GDM1 (cell line): ENCODE measurements at places on chromosomes 12 and 14.

DNA sequence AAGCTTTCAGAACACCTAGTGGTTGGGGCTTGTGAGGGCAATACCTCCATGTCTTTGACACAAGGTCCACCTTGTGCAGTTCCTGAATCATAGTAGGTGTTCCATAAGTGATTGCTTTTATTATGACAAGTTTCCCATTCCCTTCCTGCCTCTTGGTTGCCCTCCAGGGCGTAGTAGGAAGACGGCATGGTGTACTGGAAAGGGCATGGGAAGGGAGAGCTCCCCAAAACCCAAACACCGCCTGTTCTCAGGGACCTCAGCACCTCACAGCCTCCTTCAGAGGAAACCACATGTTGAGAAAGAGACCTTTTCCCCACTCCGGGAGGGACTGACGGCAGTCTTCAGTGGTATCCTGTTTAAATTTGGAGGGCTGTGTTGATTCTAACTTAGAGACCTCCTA is 21.1 kb downstream of the EVL start:
- no peak for DNase-seq

- DNase-seq, result no peak
These were observed 29.3 kb upstream of the EMP1 start for GRCh38 chr12:13167226-13167625.

DNA sequence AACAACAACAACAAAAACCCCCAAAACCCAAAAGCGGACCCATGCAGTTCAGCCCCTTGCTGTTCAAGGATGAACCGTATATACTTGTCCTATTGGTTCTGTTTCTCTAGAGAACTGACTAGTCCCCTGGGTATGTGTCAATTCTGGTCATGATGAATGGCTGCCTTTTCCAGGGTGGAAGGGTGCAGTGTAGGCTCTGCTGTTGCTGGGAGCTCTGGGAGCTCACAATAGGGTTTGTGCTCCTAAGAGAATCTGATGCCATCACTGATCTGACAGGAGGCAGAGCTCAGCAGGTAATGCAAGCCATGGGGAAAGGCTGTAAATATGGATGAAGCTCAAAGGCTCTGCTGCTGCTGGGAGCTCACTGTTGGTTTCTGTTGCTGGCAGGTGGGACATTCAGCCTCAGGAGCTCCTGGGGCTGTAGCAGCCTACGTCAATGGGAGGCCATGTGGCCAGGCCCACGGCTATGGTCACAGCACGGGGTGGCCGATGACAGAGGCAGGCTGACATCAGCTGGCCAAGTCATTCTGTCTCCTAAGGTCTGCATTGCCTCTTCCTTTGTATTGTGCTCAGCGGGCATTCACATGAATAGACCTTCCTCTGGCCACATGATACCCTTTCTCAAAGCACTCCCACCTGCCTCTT is 37.9 kb downstream of the DLK1 start:
- no peak for DNase-seq

DNA sequence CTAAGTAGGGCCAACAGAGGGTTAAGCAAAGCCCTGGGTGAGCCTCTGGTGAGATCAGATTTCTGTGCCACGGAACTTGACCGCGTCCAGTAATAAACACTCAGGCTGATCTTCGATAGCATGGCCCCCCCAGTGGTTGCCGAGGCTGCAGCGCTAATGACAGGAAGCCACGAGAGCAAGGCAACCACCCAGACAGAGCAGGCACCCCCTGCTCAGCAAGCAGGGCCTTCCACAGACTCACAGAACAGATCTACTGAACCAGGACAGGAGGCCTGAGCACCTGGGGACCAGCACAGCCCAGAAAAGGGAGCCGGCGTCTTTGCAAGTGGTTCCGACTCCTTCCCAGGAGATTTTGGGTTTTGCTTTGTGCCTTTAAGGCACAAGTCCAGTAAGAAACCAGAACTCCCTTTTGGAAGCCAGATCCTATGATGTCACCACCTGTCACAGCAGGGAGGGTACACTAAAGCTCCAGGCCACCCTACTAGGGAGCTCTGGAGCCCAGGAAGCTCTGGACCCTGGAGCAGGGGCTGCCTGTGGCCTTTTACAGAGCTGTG is 42.3 kb downstream of the BCL11B start:
- no peak for DNase-seq

DNA sequence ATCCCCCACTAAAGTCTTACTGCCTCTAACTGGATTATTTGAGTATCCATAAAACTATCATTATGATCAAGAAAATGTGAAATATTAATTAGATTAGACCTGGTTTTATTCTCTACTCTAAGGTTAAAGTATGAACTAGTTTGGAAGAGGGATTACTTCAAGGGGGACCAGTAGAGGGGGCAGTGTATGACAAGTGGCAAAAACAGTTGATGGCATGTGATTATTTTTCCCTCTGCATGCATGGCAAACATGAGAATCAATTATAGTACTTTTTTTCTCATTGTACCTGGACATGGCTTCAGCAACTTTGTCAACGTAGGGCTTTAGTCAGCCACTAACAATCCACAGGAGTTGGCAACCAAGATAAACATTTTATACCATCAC is 145.0 kb upstream of the SLC38A2 start:
- no peak for DNase-seq

DNA sequence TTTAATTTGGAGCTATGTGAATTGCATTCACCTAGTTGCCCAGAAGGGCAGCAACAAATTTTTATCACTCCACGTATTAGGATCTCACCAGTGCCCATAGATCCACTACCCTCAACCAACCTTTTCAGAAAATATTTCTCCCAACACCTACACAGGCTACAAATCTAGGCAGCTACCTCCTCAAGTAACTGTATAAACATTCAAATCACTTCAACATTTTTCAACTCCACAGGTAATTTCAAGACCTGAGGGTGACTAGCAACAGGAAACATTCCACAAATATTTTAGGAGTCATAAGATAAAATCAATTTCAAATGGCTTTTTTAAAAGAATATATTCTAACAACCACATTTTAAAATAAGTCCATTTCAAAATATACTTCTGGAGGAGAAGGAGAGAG is 12.9 kb downstream of the PHLDA1 start:
- DNase-seq, result no peak

DNA sequence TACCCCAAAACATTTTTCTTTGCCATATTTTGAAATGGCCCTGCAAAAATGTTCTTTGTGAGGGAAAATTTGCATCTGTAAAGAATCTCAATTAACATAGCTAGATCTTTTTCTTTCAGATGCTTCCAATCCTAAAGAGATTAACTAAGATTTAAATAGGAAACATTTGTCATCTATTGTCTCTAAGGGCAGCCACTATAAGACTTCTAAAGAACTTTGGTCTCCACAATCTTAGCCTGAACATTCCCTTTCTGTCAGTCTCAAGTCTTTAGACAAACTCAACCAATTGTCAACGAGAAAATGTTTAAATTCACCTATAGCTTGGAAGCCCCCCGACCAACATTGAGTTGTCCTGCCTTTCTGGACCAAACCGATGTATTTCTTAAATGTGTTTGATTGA is 71.1 kb upstream of the RASSF8 start:
- DNase-seq, result no peak

DNA sequence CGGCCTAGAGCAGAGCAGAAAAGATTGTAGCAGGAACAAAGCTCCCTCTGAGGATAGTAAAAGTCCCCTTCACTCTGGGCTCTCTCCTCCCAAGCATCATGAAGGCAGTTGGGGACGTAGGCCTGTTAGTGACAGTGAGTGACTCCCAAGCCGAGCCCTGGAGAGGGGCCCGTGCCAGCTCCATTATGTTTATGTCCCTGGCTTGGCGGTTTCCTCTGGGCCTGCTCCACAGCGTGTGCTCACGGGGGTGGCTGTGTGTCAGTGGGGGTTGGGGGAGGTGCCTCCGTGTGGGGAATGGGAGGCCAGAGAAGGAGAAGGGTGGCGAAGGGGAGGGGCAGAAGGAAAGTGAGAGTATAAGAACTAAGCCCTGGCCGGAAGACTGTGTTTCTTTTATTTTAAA is 170.0 kb upstream of the VASH1 start:
- DNase-seq, result no peak

DNA sequence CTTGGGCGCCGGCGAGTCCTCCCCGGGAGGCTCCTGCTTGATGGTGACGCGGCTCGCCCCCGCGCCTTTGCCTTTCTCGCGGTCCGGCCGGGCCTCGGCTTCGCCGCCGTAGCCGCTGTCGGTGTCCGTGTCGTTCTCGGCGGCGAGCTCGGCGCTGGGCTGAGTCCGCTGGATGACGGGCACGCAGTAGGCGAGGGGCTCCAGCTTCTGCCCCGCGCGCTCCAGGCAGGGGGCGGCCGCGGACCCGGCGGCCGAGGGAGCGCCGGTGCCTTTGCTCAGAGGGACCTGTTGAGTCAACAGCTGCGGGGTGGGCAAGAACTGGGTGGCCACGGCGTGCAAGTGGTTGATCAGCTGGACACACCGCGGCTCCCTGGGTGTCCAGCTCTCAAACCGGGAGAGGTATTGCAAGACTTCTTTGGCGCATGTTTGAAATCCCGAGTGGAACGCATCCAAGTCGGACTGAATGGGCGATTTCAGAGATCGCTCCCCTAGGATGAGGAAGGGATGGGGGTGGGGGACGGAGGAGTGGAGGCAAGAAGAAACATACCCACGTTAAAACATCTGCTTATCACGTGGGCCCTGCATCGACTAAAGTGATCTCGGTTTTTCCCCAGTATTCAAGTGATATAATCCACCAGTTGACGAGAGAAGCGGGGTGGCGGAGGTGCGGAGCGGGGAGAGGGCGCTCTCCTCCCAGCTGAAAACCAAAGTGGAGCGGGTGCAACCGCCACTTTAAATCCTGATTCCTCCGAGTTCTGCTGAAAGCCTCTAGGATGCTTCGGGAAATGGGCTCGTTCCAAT is 2.0 kb downstream of the BHLHE41 start:
- peak; percentile 28 for DNase-seq

DNA sequence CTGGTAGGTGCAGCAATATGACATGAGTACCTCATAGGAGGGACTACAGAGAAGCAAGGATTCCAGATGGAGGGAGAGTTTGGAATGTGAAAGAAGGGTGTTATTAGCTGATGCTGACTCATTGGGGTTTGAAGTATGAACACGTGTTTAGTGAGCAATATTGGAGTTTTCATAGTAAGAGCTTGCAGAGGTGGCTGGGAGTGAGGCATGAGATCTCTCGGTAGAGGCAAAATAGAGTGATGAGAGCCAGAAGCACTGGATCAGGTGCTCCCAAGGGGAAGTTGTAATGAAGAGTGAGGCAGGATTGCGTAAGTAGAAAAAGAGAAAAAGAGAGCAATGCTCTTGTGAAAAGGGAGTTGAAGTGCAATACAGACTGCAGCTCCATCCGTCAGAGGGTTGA is 42.1 kb downstream of the MGST1 start:
- no peak for DNase-seq

- DNase-seq, result peak; percentile 10
These were observed 28.2 kb downstream of the DAD1 start for GRCh38 chr14:22560662-22561365.

DNA sequence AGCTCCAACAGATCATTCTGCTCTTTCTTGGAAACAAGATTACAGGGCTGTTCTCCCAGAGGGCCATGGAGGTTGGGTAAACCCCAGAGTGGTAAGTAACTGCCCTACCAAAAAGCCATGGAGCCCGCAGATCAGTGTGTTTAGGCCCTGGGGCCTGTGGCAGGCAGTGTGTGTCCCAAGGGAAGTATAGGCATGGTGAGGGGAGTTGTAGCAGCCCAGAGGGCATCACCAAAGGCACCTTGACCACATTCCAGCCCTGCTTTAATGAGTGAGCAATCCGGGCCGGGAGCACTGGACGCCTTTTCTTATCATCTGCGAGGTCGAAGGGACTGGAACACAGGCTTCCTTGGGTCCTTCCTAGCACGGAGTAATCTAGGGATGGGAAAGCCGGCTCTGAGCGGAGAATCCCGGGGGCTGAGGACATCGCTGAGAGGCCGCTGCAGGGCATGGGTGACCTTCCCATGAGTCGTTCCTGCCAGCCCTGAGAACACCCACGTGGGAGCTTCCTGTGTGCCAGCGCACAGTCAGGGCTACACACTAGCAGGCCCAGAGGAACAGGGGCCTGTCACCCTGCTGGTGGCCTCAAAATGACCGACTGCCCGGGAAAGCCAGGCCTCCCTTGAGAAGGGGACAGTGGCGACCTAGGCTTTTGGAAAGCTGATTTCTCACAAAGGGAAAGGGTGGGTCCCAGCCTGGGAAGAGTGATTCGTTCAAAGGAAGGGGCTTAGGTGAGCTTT is 91.3 kb downstream of the NINJ2 start:
- DNase-seq, result no peak

DNA sequence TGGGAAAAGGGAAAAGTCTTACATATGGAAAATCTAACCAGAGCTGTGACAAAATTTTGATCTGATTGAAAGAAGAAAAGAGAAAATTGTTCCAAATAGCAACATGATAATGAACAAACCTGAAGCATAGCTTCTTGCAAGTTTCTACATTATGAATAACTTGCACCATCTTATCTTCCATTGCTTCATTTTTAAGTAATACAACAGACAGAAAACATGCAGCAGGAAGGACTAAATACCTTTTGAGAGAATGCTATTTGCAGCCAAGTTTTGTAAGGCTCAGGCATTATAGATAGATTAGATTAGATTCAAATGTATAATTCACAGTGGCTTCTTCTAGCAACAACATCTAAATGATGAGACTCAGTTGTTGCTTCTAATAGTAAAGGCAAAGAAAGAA is 441.4 kb downstream of the AEBP2 start:
- no peak for DNase-seq

DNA sequence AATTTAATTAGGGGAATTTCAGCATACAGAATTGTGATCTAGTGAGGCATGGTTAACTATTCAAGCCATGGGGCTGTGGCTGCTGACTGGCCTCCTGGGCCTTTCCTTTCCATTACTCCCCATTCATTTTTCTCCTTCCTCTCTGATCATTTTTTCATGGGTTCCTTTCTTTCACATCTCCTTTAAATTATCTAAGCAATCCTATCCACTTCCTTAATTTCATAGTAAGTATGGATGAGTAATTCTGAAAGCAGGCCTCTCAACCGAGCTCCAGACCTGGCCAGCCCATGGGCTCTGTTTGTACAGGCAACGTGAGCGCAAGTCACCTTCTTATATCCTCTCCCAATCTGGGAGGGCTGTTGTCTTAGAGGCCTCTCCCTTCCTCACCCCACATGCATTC is 13.4 kb downstream of the CKAP4 start:
- DNase-seq, result no peak

- DNase-seq, result no peak
These were observed 10.4 kb downstream of the ISCA2 start for GRCh38 chr14:74503938-74504335.

GRCh38 chr14:78834766-78835451 is 664.7 kb downstream of the NRXN3 start:
- no peak for DNase-seq
